Activated CD8-positive, alpha-beta T cell treated with anti-CD3 and anti-CD28 coated beads for 36 hours (primary cell): ENCODE measurements at places on chromosomes 16 and 17.

DNA sequence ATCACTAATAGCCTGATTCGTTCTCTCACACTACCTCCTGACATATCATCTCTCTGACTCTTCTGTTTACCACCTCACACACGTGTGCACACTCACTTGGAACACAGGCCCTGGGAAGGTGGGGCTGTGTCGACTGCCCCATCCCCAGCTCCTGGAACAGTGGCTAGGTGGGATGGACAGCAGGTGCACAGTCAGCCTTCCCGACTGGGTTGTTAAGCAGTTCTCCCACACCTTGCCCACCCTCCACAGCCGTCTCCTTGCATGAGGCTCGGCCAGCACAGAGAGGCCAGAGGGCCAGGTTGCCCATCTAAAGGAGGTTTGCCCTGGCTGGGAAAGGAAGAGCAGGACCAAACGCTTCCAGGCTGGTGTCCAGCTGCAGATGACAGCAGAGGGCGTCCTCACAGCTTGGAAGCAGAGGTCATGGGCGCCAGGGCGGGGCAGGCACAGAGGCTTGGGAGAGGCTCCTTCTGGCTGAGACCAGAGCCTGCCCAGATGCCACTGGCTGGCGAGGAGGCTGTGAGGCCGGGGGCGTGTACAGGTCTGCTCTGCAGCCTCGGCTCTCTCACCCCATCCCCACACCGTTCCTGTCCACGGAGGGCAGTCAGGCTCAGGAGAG, 92.8 kb downstream of the AMFR start:
- peak; percentile 37 for DNase-seq

- no peak for DNase-seq
Measured at GRCh38 chr16:25064937-25065336, 46.6 kb upstream of the LCMT1 start.

- DNase-seq, result no peak
Measured at GRCh38 chr16:57434003-57434402, 13.2 kb downstream of the CIAPIN1 start.

- no peak for DNase-seq
Measured at GRCh38 chr17:8465759-8466158, 30.1 kb downstream of the NDEL1 start.

GRCh38 chr17:4534928-4535666, 20.1 kb downstream of the MYBBP1A start:
- DNase-seq, result no peak

DNA sequence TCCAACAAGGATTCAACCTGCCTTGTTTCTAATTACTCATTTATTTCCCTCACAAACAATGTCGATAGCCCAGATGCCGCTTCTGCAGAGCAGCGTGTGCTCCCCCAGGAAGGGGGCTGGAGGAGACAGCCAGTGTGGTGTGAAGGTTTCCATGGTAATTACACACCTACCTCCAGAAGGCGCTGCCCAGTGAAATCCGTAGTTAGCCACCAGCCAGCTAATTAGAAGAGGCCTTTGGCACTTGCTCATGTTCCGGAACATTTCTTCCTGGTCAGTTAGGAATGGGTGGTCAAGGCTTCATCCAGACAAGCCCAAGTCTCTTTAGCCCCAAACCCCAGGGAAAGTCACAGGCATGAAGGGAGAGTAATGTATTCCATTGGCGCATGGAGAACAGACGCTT, 342.5 kb upstream of the C16orf82 start:
- DNase-seq, result no peak

- no peak for DNase-seq
Measured at GRCh38 chr16:13231365-13231764, 330.0 kb downstream of the SHISA9 start.

DNA sequence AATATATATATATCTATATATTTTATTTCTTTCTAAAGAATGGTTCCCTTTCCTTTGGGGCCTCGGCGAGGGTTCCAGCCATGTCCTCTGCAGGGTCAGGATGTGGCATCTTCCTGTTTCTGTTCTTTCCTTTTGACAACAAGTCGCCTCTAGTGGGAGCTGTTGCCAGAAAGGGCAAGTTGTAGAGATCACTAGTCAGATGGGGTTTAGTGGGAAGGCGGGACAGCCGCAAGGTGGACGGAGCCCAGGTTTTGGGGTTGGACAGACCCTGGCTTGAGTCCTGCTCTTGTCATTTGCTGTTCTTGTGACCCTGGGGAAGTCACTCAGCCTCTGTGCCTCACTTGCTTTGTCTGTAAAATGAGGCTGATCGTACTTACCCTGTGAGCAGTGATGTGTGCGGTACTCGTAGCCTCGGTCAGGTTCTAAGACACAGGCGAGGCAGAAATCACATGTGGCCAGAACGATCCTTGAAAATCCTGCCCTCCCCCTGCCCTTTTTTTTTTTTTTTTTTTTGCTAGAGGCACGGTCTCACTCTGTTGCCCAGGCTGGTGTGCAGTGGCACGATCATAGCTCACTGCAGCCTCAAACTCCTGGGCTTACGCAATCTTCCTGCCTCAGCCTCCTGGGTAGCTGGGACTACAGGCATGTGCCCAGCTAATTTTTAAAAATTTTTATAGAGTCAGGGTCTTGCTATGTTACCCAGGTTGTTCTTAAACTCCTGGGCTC, 80.1 kb downstream of the ABCC6 start:
- DNase-seq, result peak; percentile 36

DNA sequence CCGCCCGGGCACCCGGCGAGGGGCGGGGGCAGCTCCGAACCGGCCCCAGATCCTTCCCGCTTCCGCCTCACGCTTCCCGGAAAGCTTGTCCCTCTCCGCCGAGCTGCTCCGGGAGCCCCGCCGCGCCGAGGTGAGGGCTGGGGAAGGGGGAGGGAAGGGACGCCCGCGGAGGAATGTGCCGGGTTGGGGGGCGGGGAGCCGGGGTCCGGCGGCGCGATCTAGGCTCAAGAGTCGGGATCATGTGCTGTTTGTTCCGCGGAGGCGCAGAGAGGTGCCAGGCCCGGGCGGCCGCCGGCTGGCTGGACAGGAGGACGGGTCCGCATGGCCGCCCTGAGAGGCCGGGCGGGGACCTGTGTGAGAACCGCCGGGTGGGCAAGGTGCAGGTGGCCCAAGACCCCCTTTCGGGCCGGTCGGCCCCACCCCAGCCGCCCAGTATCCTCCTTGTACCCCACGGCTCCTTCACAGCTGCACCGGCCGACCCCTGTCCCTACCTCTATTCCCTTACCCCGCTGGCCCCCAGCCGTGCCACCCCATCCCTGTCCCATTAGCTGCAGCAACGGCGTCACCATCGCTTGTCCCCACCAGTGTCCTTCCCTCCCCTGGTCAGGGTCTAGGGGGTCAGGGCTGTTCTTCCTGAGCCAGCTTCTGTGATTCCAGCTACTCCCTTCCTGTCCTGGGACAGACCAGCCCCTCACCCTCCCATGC, 429 bp downstream of the KIF1C start:
- peak; percentile 32 for DNase-seq

DNA sequence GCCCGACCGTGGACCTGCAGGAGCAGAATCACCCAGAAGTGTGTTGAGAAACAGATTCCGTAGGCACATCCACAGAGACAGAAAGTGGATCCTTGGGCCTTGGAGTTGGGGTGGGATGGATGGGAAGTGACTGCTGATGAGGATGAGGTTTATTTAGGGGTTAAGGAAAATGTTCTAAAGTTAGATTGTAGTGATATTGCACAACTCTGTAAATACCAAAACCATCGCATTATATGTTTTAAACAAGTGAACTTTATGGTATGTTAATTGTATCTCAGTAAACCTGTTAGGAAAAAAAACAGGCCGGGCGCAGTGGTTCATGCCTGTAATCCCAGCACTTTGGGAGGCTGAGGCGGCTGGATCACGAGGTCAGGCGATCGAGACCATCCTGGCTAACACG, 3.6 kb downstream of the ENDOV start:
- DNase-seq, result no peak
